ENCODE measurements at places on chromosomes 11 and 22. TPM values are rescaled to one million over a fixed set of nuclear protein-coding genes. Genes with fewer than 3 reads are reported as not detected.

Gene ACTN3
- polyA plus RNA-seq, result not detected

Gene TRPC6
- polyA plus RNA-seq, result 0.09 TPM

Gene MS4A3
- polyA plus RNA-seq, result not detected

Gene LMO2
- polyA plus RNA-seq, result 1.9 TPM
